ENCODE measurements at places on chromosomes 4 and X.
A peak's percentile ranks its signal among the peaks of the same experiment; 100 is the strongest.

GRCh38 chr4:183356173-183356830 lies 34.1 kb upstream of the CLDN24 start:
- no peak for DNase-seq

DNA sequence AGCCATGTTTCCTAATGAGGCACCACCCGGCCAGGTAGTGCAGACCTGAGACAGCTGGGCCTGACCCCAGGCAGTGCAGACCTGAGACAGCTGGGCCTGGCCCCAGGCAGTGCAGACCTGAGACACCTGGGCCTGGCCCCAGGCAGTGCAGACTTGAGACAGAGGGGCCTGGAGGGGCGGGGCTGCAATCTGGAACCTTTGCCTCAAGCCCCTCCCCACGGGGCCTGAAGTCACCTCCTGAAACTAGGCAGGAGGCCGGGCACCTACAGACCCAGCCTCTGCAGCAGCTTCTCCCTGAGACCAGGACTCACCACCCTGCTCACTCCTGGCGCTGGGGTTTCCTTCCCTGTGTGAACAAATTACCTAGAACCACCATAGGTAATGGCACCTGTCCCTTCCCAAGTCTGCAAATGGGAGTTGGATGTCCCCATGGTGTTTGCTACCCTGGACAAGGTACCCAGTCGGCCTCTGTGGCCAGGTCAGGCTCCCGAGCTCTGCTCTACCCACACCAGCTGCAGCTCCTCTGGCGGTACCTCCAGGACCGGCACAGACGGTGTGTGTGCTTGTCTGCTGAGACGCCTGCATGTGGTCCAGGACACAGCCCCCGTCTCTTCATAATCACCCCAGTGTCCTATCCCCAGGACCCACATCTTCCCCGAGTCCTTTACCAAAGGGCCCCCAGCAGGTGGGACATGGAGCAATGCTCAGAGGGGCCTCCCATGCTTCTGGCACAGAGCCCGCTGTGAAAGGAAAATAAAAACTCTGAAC lies 53.1 kb upstream of the C4orf50 start:
- no peak for DNase-seq

- no peak for DNase-seq
Observed at GRCh38 chr4:31539284-31540069, 819.3 kb downstream of the PCDH7 start.

DNA sequence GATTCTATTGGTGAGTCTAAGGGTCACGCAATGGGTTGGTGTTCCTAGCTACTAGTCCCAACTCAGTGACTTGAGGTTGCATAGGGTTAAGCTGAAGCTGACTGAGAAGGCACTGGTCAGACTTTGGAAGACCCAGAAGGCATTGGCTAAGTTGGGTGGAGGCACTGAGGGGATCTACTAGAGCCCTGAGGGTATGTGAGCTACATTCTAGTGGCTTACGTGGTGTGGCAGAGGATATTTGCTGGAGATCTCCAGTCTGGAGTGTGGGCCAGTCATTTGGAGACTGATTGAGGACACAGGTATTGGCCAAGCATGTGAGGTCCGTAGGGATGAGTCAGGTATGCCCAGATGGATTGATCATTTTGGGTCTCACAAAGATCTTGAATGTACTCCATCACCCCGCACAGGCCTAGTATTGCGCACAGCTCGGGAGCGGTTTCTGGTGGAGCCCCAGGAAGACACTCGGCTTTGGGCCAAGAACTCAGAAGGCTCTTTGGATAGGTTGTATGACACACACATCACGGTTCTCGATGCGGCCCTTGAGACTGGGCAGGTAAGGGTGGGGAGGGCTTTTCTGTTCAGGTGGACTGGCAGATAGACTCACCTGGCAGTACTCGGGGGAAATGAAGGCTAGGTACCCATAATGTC lies 7.2 kb downstream of the USP11 start:
- no peak for DNase-seq

DNA sequence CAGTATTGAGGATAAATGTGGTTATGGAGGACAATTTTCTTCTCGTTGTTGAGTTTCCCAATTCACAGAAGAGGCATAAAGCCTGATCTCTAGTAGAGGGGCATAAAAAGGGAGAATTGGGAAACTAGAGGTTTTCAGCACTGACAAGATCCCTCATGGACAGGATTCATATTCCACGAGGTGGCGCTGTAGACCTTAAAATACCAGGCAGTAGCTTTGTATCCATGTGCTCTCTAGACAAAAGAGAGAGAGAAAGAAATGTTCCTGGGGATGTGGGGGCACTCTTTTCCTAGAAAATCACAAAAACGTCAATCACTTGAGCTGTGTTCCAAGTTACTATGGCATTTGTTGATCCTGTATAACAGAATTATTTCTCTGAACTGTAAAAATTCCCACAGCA lies 128.3 kb downstream of the MAGEE1 start:
- no peak for DNase-seq

DNA sequence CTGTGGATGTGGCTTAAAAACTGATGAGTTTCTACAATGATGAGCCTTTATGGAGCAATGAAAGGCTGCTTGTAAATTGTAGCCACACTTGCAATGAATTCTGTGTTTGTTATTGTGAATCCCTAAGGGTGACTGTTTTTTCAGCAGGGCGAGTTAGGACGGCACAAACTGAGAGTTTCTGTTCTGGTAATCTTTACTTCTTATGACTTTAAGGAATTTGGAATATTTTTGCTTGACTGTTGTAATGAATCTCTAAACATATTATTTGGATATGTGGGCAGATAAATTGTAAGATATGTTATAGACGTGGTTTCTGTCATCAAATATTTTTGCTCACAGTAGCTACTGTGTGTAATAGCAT lies 22.2 kb downstream of the RBPJ start:
- DNase-seq: no peak

GRCh38 chr4:15031197-15031596 lies 28.9 kb downstream of the CPEB2 start:
- no peak for DNase-seq

DNA sequence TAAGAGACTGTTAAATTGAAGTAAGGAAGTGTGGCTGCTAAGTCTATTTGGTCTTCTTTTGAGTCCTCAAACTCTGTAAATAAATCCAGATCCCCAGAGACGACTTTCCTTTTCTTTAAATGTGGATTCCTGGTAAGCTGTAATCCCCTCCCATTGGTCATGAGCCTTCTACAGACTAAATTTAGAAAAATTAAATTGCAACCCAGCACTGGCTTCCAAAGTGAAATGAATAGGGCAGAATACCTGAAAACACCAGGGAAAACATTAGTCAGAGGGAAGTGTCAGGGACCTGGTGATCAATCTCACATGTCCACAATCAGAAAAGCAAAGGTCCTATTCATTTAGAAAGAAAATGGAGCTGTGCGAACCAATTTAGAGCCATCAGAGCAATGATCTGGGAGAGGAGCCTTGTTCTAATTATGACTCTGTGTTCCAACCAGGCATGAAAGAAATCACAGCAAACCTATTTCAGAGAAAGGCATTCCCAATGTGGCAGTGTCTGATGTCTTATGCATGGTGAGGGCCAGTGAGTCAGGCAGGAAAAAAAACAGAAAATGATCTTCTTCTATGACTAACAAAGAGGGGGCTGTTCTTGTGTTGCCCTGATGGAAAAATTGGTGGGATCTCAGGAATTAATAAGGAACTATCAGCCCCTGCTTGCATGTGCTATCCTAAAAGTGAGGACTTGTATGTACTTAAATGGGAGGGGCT lies 19.8 kb upstream of the CCDC149 start:
- no peak for DNase-seq

- no peak for DNase-seq
Observed at GRCh38 chrX:138765051-138765450, 53.5 kb upstream of the FGF13 start.

DNA sequence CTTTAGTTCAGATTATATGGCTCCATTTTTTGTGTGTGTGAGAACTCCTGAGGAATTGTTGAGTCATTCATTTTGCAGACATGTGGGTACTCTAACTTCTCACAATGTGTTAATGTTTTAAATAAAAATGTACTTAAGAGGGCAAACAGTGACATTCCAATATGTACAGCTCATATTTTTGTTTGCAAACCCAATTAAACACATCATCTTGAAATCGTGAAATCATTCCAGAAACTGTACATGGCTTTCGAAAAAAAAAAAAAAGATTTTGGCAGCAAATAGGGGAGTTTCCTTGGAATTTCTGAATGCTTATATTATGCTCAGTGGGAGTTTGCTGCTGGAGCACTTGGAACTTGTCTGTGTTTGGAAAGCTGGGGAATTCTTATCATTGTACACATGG lies 85.0 kb downstream of the HPGD start:
- no peak for DNase-seq

DNA sequence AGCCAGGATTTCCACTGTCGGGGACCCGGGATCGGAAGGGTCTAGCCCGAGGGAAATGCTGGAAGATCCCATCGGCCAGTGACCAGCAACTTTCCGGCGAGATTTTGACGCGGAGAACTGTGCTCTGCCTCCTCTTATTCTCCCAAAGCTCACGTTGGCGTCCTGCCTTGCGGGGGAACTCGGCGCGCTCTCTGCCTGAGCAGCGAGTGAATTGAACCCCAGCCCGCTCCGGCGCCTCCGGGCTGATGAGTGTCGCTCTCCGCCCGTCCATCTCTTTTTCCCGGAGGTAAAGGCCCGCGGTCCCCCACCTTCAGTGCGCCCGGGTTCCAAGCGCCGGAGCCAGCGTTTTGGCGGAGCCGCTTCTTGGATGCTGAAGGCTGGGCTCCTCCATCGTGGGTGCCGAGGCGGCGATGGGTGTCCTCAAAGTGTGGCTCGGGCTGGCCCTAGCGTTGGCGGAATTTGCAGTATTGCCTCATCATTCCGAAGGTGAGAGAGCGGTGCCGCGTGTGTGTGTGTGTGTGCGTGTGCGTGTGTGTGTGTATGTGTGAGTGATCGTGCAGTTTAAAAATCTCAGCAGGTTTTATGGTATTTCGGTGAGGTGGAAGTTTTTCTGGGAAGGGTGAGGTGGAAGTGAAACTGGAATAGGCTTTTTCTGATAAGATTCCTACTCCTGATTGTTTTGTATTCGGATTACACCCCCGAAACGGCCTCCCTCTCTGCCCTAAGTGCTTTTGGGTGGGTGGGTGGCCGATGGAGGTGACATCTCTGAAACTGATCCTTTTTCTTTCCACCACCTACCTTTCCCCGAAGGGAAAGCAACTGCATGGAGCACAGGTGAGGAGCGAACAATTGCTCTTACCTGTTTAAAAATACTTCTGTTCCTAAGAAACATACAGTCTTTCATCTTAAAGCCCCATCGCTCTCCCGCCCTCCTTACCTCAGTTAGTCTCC lies 752 bp downstream of the FRAS1 start:
- DNase-seq: no peak

- DNase-seq: no peak
Observed at GRCh38 chr4:154277172-154277571, 214.4 kb downstream of the DCHS2 start.

- no peak for DNase-seq
Observed at GRCh38 chr4:182564724-182565369, 321.6 kb downstream of the TENM3 start.

- DNase-seq: no peak
Observed at GRCh38 chr4:109412776-109413175, 20.8 kb upstream of the SEC24B start.

DNA sequence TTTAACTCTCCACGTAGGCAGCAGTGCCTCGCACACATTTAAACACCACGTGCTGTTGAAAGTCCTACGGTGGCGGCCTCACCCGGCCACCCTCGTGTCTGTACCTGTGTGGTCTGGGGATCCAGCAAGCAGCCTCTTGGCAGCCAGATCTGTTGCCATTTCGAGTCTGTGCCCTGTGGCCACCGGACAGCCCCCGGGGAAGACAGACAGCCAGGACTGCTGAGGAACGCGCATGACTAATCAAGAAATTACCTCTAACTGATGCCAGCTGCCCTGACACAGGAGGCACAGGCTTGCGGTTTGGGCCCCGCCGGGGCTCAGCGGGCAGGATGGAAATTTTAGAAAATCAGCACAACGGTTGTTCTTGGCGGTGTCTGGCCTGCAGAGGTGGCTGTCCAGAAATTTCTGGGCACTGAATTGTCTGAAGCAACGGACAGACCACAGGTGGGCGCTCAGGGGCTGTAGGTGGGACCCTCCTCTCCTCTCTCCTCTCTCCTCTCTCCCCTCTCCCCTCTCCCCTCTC lies 15.6 kb upstream of the ASMTL start:
- DNase-seq: peak; percentile 67

Data from T-helper 2 cell (primary cell).